ENCODE measurements at places on chromosomes 7 and 10.

DNA sequence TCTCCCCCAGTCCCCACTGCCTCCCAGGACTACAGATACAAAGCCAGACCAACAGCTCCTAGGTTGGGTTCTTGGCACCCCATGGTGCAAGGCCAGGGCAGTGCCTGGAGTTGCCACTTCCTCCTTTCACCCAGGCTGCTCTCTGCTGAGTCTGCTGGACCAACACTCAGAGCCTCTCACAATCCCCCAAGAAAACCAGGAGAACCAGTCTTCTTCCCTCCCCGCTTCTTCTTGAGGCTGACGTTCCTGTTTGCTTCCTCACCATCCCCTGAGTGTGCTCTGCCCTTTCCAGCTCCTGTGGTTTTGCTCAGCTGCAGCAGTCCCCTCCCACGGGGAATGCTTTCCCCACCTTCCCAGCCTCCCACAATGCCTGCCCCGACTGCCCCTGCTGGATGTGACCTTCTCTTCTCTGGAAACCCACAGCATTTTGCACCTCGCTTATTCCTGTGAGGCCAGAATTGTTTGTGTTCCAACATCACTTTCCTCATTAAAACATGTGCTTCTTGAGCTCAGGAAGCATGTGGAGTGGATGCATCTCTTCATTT is 89.9 kb downstream of the GOLGA7B start:
- DNase-seq = no peak

GRCh38 chr10:4088354-4089066 is 303.5 kb upstream of the KLF6 start:
- DNase-seq = no peak

- DNase-seq = no peak
Measured at GRCh38 chr7:7185371-7185989, 3.1 kb downstream of the C1GALT1 start.

- DNase-seq = peak; percentile 30
Measured at GRCh38 chr10:77405771-77406241, 231.8 kb downstream of the KCNMA1 start.

GRCh38 chr10:69348816-69349541 is 67.7 kb downstream of the TACR2 start:
- DNase-seq = no peak

GRCh38 chr10:15152556-15152955 is 15.9 kb downstream of the NMT2 start:
- no peak for DNase-seq

DNA sequence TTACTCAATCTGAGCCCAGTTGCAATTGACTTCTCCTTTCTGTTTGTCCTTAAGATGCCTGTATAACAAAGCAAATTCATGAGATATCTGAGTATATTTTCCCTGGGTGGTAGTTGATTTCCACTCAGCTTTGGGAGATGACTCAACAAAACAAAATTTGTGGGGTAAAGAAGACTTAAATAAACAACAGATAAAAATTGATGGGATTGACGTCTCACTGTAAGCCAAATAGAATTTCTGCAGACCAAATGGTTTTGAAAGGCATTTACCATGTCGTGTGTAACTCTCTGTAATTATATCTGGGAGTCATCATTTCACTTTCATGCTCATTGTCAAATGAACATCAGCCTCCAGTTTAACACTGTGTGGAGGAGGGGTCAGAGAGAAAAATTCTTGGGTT is 255.4 kb upstream of the MYO3A start:
- DNase-seq = no peak

DNA sequence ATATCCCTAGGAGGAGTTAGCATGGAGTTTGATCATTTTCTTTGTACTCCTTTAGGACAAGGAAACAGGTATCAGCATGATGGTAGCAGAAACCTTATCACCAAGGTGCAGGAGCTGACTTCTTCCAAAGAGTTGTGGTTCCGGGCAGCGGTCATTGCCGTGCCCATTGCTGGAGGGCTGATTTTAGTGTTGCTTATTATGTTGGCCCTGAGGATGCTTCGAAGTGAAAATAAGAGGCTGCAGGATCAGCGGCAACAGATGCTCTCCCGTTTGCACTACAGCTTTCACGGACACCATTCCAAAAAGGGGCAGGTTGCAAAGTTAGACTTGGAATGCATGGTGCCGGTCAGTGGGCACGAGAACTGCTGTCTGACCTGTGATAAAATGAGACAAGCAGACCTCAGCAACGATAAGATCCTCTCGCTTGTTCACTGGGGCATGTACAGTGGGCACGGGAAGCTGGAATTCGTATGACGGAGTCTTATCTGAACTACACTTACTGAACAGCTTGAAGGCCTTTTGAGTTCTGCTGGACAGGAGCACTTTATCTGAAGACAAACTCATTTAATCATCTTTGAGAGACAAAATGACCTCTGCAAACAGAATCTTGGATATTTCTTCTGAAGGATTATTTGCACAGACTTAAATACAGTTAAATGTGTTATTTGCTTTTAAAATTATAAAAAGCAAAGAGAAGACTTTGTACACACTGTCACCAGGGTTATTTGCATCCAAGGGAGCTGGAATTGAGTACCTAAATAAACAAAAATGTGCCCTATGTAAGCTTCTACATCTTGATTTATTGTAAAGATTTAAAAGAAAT is 4.8 kb downstream of the BAMBI start:
- no peak for DNase-seq

DNA sequence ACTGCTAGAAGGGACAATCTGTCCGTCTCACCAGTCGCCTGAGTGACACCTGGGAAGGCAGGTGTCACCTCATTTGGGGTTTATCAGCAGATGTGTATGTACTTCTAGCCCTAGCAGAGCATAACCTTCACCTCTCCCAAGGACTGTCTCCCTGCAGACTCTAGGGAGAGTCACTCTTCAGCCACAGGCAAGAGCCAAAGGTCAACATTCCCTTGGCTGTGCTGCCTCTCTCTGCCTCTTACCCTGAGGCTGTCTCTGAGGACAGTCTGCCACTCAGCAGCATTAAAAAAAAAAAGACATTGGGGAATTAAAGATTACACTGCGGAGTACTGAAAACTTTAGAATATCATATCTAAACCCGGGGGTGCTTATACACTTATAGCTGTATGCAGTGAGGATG is 377.7 kb upstream of the FZD8 start:
- DNase-seq = no peak

DNA sequence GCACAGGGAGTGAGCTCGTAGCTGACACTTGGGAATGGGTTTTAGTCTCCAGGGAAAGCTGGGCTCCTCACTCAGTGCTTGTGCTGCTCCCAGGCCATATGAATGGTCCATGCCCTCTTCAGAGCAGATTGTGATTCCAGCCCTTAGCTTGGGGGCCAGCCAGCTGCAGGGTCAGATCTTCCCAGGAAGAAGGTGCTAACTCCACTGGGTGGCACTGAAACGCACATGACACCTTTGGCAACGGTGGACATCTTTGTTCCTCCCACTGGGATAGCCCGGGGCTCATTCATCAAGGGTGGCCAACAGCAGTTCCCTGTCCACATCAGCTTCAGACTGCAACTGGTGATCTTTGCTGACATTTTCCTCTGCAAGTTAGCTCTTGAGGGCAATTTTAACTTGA is 129.2 kb downstream of the DYNC2I1 start:
- DNase-seq = no peak

DNA sequence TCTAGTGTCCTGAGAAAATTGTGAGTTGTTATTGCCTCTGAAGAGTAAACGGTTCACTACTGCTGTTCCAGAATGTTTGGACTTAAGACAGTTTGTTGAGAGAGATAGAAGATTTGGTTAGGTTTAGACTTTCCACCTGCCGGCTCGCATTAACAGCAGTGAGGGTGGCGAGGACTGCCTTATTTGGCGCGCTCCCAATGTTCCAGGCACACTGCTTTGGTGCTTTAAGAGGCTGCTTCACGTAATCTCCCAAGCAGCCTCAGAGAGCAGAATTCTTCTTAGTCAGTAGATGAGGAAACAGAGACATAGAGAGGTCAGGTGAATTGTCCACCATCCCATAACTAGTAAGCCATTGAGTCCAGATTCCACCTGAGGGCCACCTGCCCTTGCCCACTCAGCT is 41.1 kb downstream of the GLRX3 start:
- DNase-seq = no peak

DNA sequence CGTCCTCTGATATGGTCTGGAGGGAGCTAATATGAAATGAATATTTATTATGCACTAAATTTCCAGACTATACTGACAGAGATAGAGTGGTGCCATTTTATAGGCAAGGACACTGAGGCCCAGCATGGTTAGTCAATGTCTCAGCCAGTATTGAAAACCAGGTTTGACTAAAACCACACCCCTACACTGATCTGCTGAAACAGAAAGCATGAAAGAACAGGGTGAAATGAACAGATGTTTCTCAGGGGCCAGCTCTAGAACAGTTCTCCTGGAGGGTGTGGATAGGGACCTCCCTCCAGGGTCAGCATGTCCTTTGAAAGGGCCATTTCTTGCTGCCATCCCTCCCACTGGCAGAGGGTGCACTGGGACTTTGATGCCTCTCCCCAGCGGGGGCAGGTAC is 700.5 kb downstream of the GRID1 start:
- no peak for DNase-seq

DNA sequence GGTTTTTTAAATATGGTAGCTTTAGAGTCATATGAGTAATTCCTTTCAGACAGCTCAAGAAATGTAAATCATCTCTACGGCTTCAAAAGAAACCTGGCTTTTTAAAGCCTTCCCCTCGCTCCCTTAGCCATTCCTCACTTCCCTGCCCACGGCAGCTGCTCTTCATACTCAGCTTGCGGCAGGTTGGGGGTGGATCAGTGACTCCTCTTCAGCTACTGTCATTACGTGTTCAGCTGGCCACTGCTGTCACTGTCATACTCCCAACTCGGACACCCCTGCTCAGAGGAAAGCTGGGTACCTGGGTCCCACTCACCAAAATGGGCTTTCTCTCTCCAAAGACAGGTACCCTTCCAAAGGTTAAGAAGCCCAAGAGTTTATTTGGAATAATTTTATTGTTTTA is 6.6 kb downstream of the YWHAG start:
- no peak for DNase-seq

DNA sequence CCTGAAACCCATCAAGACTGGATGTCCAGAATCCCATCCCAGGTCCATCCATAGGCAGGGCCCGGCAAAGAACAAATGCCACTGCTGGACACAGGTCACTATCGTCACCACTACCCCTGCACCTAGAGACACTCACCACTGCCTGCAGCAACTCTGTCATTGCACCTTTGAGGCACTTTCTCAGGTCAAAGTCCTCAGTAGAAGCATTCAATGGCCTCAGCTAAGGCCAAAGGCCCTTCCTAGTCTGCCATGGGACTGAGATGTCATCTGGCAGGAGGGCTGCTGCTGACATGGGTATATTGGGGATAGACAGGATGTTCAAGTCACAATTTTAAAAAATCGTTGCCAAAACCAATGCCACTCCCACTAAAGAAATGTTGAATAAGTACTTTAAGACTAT is 58.7 kb downstream of the GPAM start:
- DNase-seq = no peak

- DNase-seq = peak; percentile 56
Measured at GRCh38 chr10:31134311-31134952, 102.8 kb upstream of the ZNF438 start.

- DNase-seq = no peak
Measured at GRCh38 chr7:20964281-20964918, 177.7 kb upstream of the SP8 start.

DNA sequence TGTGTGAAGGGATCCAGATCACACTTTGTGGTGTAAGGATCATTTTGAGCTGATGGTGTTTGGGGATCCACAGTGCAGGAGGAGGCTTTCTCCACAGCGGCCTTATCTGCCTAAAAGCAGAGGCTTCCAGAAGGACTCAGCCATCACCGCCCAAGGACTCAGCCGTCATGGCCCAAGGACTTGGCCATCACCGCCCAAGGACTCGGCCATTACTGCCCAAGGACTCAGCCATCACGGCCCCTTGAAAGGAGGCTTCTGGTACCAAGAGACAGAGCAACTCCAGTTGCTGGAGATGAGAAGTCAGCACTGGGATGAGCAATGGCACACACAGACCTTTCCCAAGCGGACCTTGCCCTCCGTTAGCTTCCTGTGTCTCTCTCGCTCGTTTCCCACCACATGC is 6.0 kb upstream of the CFAP46 start:
- DNase-seq = no peak

DNA sequence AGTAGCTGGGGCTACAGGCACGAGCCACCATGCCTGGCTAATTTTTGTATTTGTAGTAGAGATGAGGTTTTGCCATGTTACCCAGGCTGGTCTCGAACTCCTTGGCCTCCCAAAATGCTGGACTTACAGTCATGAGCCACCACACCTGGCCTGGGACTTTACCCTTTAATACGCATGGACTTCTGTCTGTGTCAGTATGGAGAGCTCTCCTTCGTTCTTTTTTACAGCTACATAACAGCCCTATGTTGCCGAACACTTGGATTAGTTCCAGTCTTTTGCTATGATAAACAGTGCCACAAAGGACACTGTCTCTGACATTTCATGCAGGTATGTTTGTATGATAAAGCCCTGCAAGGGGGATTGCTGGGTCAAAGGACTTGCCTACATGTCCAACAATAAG is 10.9 kb upstream of the OAT start:
- no peak for DNase-seq

DNA sequence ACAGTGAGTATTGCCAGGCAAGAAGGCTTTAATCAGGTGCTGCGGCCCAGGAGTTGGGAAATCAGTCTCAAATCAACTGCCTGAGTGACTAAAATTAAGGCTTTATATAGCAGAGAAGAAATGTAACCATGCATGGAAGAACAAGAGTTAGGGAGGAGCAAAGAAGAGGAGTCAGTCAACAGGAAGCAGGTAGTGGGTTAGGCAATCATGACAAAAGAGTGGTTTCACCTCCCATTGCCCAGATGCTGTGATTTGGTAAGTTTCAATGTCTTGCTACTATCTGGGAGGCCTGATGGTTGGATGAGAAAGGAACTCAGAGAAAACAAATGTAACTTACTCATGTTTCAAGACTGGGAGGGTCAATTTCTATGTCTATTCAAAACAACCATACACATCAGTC is 998.3 kb downstream of the GATA3 start:
- no peak for DNase-seq

DNA sequence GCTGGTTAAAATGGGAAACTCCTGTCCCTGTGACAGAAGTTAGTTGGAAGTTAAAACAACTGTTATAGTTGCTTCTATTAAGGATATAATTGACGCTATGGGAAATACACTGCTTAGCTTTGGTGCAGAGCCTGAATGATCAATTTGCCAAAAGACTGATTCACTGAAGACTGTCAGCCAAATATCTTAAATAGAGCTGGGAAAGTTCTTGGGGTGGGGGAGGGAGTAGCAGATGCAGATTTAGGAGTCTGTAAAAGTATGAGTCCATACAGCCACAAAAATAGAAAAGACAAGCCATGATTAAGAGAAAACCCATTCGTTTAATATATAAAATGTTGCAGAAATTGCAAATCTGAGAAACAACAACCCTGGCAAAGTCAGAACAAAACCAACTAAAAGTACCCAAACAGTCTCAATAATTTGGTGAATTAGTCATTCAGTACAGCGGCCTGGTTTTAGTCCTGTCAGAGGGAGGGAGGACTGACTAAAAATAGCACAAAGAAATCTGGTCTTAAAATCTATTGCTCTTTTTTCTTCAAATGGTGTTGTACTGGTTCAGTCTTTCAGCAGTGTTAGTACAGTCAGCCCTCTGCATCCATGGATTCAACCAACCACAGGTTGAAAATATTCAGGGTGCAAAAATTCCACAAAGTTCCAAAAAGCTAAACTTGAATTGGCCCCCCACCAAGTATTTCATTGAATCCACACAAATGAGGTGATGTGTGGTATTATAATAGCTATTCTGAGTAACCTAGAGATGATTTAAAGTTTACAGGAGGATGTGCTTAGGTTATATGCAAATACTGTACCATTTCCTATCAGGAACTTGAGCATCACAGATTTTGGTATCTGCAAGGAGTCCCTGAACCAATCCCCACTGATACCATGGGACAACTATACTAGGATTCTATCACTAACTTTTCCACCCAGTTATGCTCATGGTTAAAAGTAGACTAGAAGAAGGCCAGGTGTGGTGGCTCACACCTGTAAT is 30.0 kb downstream of the STK17A start:
- DNase-seq = no peak

All from activated T-cell treated with anti-CD3 and anti-CD28 coated beads, Interleukin-2, amount 50 U/mL, for 48 hours (primary cell).